ENCODE measurements at places on chromosomes 2 and 18.

DNA sequence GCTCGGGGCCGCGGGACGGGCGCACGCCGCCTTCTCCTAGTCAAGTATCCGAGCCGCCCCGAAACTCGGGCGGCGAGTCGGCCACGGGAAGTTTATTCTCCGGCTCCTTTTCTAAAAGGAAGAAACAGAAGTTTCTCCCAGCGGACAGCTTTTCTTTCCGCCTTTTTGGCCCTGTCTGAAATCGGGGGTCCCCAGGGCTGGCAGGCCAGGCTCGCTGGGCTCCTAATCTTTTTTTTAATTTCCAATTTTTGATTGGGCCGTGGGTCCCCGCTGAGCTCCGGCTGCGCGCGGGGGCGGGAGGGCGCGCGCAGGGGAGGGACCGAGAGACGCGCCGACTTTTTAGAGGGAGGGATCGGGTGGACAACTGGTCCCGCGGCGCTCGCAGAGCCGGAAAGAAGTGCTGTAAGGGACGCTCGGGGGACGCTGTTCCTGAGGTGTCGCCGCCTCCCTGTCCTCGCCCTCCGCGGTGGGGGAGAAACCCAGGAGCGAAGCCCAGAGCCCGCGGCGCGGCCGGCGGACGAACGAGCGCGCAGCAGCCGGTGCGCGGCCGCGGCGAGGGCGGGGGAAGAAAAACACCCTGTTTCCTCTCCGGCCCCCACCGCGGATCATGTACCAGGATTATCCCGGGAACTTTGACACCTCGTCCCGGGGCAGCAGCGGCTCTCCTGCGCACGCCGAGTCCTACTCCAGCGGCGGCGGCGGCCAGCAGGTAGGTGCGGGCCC is 617 bp downstream of the FOSL2 start:
- DNase-seq, result peak; percentile 63

GRCh38 chr18:77223221-77223639 is 26.4 kb upstream of the GALR1 start:
- peak; percentile 41 for DNase-seq

DNA sequence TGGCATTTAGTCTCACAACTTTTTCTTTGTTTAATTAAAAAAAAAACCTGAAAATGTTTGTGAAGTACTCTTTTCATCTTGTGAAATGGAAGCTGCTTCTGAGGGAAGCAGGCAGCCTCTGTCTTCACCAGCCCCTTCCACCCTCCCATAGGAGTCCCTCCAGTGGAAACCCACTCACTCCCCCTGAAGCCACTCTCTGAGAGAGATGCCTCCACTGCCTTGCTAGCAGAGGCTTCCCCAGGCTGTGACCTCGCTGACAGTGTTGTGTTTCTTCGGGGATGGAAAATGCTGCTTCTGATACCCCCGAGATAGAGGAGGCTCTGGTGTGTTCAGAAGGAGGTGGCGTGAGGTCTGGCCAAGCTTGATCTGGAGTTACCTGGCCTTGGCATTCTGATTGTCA is 59.9 kb downstream of the SH3RF3 start:
- DNase-seq, result no peak

DNA sequence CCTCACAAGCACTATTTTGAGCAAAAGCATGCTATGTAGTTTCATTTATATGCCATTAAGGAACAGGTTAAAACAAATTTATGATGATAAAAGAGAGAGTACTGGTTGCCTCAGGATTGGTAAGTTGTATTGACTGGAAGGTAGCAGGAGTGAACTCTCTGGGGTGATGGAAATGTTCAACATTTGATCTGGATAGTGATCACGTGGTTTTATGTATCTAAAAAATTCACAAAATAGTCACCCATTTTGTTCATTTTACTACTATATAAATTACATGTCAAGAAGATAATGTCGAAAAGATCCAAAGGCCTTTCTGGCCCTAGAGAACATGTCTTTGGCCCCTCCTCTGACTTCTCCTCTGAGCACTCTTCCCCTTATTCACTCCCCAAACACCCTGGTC is 10.4 kb upstream of the RAPGEF4 start:
- DNase-seq, result no peak

DNA sequence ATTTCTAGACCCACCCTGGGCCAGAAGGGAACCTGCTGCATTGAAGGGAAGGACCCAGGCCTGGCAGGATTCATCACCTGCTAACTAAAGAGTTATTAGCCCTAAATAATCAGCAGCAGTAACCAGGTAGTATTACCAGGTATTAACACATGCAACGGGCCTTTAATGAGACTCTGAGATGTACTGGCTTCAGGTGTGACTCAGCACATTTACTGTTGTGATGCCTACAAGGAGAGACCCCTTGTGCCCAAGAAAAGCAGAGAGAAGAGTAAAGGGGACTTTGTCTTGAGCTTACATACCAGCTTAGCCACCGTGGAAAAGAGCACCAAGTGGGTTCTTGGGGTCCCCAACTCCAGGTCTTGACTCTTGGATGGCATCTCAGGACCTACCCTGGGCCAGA is 243.1 kb upstream of the SLC39A10 start:
- no peak for DNase-seq
